ENCODE measurements at places on chromosomes 16 and 17.

DNA sequence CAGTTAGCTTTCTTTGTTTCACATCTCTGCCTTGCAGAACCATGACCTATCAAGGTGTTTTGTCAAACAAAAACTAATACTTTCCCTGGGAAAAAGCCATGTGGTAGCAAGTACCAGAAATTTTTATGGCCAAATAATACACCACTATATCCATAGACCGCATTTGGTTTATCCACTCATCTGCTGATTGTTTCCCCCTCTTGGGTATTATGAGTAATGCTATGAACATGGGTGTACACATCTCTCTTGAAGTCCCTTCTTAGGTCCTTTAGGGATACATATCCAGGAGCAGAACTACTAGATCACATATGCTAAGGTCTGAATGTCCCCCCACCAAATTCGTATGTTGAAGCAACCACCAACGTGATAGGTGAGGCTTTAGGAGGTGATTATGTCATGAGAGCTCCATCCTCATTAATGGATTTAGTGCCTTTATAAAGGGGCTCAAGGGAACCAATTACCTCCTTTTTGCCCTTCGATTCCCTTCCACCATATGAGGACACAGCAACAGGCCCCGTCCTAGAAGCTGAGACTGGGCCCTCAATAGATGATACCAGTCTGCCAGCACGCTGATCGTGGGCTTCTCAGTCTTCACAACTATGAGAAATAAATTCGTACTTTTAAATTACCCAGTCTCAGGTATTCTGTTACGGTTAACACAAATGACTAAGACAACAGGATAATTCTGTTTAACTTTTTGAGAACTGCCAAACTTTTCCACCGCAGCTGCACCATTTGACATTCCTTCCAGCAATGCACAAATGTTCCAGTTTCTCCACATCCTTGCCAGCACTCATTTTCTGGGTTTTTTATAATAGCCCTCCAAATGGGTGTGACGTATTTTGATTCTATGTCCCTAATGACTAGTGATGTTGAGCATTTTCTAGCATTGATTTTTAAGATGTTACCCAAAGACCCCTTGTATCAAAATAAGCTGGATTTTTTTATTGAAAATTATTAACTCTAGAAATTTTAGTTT, 30.0 kb downstream of the SIAH1 start:
- no peak for DNase-seq

GRCh38 chr17:8375738-8376259, 705 bp downstream of the KRABD2 start:
- no peak for DNase-seq

DNA sequence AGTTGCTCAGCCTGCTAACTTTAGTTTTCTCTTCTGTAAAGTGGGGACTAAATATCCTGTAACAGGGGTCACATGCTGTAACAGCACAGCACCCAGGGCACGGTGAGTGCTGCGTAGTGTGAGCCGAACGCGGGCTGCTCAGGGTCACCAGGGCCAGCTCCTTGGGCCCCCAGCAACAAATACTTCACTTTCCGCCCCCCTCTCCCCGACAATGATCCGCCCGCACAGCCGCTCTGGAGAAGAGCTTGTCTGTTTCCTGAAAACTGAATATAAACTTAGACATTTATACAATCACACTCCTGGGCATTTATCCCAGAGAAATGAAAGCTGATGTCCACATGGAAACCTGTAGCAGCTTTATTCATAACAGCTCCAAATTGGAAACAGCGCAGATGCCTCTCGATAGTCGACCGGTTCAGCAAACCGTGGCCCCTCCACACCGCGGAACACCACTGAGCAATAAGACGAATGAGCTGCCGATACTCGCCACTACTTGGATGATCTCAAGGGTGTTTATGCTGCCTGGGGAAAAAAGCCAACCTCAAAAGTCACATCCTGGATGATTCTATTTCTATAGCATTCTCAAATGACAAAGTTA, 267.2 kb downstream of the PARN start:
- no peak for DNase-seq

DNA sequence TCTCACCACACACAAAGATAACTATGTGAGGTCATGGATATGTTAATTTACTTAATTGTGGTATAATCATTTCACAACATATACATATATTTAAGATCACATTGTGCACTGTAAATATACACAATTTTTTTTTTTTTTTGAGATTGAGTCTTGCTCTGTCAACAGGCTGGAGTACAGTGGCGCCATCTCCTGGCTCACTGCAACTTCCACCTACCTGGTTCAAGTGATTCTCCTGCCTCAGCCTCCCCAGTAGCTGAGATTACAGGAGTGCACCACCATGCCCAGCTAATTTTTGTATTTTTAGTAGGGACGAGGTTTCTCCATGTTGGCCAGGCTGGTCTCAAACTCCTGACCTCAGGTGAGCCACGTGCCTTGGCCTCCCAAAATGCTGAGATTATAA, 11.5 kb upstream of the PRSS54 start:
- no peak for DNase-seq

GRCh38 chr17:16975744-16976625, 4.1 kb upstream of the TNFRSF13B start:
- no peak for DNase-seq

- no peak for DNase-seq
These were observed 106.8 kb downstream of the SEC14L1 start for GRCh38 chr17:77247609-77248008.

GRCh38 chr17:15941781-15942180, 3.1 kb upstream of the ADORA2B start:
- DNase-seq: no peak

GRCh38 chr16:2472488-2472864, 1.4 kb downstream of the NTN3 start:
- DNase-seq: no peak

DNA sequence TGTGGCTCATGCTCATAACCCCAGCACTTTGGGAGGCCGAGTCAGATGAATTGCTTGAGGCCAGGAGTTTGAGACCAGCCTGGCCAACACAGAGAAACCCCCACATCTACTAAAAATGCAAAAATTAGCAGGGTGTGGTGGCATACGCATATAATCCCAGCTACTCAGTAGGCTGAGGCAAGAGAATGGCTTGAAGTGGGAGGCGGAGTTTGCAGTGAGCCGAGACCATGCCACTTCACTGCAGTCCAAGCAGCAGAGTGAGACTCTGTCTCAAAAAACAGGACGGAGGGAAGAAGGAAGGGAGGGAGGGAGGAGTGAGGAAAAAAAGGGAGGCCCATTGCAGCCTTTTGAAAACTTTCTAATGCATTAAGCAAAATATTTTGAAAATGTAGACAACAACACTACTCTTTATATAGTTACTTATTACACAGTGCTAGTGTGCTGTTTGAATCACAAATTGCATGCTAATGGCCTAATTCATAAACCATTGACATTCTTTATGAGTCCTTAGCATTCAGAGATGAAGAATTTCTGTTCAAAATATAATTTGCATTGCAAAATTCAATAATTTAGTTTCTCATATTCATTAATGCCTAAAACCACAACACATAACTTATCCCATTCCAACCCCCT, 59.4 kb downstream of the TMEM114 start:
- DNase-seq: no peak

DNA sequence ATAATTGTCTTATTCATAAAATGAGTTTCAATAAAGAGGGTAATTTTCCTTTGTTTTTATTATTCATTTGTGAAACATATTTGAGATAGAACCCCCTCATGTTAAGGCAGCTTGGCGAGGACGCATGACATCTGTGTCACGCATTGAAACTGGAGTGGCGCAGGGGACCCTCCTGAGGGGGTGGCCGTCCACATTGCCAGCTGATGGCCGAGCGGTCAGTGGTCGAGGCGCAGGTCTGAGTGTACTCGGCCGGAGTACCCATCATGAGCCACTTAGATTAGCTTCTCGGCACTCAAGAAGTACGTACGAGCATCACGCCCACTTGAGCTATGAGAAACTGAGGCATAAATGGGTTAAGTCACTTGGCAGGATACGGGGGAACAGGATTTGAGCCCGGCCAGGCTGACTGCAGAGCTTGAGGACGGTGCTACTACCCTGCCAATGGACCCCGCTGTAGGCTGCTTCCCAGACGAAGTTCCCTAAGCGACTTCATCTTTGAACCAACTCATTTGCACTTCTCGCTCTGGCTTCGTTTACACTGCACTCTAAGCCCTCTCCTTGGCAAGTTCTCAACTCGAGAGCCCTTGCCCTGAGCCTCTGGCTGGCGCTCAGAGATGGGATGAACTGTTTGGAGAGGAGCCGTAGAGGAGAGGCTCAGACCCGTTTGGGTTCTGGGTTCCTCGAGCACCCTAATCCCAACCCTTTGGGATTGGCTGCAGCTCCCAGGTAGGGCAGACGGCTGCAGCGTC, 91.8 kb downstream of the SDK2 start:
- no peak for DNase-seq

- DNase-seq: no peak
These were observed 185.8 kb downstream of the SNX29 start for GRCh38 chr16:12162151-12162985.

GRCh38 chr17:39151943-39152818, 744 bp upstream of the PLXDC1 start:
- DNase-seq: no peak
